ENCODE measurements at places on chromosomes 13 and 19.

- peak; percentile 42 for DNase-seq
These were observed 16.9 kb upstream of the AP1M2 start for GRCh38 chr19:10603873-10604459.

- no peak for DNase-seq
These were observed 1.6 kb downstream of the SERTAD3 start for GRCh38 chr19:40442328-40443130.

DNA sequence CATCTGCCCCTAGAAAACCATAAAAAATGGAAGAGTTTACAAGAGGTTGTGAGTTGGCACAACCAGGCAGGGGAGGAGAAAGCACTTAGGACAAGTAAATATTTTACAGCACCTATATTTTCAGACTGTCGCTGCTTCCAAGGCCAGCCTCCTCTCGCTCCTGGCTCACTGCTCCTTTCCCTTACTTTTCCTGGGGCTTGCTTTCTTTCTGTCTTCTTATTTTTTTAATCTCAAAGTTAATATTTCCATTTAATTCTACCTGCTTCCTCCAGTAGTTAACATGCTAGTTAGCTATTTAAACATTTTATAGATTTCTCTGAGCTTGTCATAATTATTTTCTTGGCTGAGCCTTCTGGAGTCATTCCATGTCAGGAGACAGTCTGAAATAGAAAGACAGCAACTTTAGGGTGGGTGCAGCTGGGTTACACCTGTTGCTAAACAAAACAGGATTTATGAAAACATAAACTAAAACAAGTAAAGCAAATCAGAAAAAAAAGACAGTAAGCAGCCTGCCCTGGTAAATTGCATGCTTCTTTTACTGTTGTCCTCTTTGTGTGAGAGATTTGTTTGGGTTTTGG is 330.1 kb downstream of the DLEU7 start:
- no peak for DNase-seq

DNA sequence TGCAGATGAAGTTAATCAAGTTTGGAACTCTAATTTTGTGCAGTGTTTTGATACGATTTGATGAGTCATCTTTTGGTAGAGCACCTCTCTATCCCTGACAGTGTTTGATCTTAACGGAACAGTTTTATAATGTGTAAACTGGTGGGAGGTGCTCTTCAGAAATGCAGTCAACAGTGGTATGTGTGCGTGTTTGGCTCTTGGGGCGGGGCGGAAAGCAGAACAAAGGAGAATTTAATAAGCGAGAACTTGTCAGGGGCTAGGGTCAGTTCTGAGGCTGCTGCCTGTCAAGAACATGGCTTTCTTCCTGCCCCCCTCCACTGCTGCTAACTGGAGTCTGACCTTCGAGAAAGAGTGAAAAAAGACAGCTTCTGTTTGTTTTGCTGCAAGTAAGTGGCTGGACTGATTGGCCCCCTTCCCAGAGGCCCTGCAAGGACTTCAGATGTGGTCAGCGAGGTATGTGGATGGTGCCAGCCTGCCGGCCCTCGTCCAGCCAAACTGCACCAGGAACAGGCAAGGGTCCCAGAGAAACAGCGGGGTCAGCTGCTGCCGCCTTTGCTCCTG is 40.8 kb downstream of the BBC3 start:
- DNase-seq = peak; percentile 65

GRCh38 chr13:30132623-30133553 is 174.5 kb downstream of the KATNAL1 start:
- peak; percentile 90 for DNase-seq

DNA sequence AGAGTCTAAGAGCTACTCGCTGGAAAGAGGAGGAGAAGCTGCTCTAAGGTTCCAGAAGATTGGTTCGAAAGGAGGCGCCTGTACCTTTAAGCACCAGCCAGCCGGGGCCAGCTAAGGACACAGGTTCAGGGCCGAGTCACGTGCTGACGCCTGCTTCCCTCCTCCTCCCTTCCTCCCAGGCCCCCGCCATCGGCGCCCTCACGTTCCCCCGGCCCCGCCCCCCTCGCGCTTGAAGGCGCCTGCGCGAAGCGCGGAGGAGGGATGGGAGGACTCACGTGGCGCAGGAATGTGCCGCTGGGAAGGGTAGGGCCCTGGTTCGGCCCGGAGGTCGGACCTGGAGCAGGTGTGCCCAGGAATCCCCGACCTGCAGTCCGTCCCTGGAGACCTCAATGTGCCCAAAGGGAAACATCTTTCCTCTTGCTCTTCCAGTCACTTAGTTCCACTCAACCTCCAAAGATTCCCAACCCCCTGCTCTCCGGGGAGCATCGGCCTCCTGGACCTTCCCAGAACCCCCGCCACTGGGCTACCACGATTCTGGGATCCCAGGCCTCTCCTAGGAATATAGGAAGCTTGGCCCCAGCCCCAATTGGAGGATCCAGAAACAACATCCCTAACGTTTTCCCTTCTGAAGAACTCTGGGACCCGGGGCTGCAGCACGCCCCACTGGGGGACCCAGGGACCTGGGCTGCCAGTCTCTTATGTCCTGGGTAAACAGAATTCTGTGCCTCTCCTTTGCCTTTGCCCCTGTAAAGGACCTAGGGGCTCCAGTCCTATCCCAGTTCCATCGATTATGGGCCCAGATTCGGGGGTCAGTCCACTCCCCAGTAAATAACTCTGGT is 2.5 kb downstream of the DBP start:
- DNase-seq = peak; percentile 86

DNA sequence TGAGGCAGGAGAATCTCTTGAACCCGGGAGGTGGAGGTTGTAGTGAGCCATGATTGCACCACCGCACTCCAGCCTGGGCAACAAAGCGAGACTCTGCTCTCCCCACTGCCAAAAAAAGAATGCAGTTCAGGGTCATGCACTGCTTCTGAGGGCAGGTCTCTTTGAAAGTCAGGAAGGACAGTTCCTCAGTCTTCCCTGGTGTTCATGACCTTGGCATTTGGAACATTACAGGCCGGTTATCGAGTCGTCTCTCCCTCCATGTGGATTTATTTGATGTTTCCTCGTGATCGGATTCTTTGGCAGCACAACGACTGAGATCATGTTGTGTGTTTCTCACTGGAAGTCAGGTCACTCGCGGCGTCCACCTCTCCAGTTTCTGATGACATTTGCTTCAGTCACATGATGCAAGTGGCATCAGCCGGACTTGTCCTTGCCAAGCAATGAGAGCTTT is 17.2 kb downstream of the FGF21 start:
- DNase-seq = no peak

GRCh38 chr13:59823486-59823885 is 340.2 kb downstream of the DIAPH3 start:
- no peak for DNase-seq

GRCh38 chr19:35642798-35643254 is 1.3 kb downstream of the ETV2 start:
- no peak for DNase-seq

DNA sequence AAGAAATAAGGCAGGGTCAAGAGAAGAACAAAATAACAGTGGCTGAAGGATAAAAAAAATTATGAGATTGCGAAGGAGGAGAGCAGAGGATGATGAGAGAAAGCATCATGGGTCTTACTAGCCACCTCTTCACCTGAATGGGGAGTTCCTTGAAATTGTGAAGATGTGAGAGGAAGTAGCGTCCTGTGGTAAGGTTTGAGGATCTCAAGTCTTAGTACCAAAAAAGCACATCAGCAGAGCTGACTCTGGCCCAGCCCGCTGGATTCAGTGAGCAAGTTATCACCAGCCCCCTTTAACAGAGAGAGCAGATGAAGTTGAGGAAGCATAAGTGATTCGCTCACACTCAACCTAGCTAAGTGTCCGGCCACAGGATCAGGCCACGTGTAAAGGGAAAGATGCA is 61.8 kb downstream of the RXFP2 start:
- DNase-seq = no peak

- DNase-seq = no peak
These were observed 70.4 kb downstream of the CEBPG start for GRCh38 chr19:33443638-33444561.

DNA sequence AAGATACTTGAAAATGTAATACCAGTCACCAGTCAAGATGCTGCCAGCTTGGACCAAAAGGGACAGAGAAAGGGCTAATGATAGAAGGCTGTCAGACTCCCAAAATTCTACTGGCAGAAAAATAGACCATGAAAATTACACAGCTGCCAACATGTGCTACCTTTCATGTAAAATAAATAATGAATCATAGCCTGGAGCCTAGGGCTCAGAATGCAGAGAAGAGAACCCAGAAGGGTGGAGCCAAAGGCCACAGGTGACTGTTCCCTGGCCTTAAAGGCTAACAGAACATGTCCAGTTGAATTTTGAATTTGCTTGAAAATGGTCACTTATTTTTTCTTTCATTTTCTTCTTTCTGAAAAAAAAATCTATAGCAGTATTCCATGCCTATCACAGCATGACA is 1827.0 kb upstream of the MIR17HG start:
- no peak for DNase-seq

DNA sequence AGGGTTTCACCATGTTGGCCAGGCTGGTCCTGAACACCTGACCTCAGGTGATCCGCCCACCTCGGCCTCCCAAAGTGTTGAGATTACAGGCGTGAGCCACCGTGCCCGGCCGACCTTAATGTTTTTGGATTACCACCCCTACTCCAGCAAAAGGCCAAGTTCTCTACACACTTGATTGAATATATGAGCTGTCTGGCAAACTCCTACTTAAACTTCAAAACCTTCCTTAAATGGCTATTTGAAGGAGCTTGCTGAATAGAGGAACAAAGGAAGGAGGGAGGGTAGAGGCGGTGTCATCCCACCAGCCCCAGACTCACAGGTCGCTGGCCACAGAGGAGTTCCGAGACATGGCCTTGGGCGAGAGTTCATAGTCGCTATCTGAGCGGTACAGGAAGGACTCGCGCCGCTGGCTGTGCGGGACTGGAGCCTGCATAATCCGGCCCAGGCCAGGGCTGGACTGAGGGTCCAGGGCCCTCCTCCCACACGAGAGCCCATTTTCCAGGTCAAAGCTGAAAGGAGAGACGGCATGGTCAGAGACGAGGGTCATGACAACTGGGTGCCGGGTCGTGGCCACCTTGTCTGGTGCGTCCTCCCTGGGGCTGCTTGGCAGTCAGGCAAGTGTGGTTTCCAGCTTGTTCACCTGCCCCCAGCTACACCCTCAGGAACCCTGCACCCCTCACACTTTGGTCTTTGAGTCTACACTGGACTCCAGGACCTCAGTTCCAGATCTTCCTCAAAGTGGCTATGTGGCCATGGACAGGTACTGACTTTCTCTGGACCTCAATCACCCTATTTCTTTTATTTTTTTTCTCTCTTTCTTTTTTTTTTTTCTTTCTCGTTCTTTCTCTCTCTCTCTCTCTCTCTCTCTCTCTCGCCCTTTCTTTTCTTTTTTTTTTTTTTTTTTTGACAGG is 4.2 kb downstream of the PDE4C start:
- no peak for DNase-seq

GRCh38 chr13:113052971-113053370 is 52.6 kb upstream of the F7 start:
- no peak for DNase-seq

GRCh38 chr13:26785838-26786630 is 25.4 kb upstream of the GPR12 start:
- DNase-seq = peak; percentile 61

All from central memory CD4-positive, alpha-beta T cell (primary cell).